ENCODE measurements at places on chromosomes 6 and 20.

DNA sequence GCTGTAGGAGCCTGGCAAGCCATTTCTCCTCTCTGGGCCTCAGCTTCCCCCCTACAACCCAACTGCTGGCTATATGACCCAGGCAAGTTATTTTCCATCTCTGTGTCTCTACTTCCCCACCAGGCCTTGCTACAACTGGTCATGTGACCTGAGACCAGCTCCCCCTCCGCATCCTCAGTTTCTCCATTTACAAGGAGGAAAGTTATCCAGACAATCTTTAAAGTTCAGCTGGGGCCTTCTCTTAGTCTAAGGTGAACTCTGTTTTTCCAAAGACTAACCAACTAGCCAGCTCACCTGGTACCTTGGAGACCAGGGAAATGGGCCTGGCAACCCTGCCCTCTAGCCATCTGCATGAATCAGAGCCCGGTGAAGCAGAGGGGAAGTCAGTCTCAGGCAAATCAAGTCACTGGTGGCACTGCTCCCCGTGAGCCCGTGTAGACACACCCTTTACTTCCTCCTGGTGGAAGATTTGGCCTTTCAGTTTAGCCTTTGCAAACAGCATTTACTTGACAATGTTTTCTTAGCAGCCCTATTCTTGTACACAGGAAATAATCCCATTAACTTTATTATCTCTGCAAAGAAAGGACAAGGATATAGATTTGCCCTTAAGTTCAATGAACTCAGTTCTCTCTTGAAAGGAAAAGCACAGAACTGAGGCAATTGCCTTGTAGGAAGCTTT, 157.7 kb downstream of the VEGFA start:
- no peak for DNase-seq

DNA sequence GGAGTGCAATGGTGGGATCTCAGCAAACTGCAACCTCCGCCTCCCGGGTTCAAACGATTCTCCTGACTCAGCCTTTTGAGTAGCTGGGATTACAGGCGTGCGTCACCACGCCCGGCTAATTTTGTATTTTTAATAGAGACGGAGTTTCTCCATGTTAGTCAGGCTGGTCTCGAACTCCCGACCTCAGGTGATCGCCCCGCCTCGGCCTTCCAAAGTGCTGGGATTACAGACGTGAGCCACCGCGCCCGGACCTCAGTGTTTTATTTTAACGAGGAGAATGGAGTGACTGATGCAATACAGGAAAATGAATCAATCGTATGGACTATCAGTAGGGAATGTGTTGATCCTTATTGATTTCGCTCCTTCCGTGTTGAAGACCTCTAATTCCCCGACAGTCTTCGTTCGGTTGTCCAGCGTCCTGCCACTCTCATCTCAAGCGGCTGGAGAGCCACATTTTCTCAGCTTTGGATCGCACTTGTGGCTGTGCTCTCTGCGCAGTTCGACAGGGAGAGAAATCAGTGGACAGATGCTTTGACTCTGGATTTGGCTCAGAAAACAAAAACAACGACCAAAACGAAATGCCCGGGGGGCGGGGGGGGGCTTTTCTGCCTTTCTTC, 166.2 kb downstream of the TRIM27 start:
- peak; percentile 75 for DNase-seq

DNA sequence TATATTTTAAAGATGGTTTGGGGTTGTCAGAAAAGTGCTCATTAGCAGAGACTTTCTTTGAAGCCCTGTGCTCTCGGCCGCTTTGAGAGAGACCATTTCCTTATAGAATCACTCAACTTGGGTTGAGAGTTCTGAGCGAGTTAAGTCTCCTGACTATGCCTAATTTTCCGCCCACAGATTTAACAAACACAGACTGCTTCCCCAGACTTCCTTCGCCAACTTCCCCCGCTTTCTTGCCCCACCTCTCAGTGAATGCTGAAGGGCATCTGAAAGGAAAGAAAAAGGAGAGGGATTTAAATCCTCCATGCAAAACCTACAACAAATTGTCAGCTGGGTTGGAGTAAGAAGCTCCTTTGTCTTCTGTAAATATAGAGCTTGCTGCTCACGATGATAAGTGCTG, 224.0 kb downstream of the EYA2 start:
- no peak for DNase-seq

GRCh38 chr6:83097204-83097603, 29.7 kb downstream of the DOP1A start:
- DNase-seq: no peak

GRCh38 chr6:6460416-6460815, 128.1 kb upstream of the LY86 start:
- DNase-seq: no peak

- peak; percentile 77 for DNase-seq
Observed at GRCh38 chr6:32622545-32623401, 14.4 kb upstream of the HLA-DQA1 start.

DNA sequence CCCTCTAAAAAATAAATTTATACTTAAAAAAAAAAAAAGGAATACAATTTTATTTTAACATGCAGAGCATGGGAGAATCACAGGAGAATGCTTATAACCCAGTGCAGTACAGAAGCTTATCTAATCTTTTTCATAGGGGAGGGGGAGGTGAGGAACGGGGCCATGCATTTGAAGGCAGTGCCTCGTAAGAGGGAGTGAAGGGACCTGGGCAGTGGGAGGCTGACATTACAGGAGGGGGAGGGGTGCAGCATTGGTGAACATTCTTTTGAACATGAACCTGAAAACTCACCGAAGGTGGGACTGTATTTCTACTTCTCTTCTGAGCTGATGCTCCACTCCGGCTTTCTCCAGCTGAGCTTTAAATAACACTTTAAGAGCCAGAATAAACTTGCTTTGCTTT, 9.3 kb downstream of the AURKA start:
- DNase-seq: no peak

- no peak for DNase-seq
Observed at GRCh38 chr6:108822401-108822800, 25.8 kb upstream of the ARMC2 start.

DNA sequence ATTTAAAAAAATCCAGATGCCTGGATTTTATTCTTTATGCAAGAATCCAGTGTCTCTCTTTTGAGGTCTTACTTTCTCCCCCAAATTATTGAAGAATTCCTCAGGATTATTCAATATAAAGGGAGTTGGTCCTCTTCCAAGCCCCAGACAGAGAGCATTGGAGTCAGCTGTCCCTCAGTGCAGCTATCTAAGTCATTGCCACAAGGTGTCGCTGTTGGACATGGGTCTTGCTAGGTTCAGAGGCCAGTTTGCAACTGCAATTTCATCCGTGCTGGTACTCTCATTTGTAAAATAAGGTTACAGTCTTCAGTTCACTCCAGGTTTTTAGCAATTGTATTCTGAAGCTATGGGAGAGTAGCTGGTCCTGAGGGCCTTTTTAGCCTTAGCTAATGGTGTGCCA, 27.8 kb downstream of the CCN2 start:
- DNase-seq: peak; percentile 71

GRCh38 chr20:19427480-19427879, 215.0 kb downstream of the SLC24A3 start:
- DNase-seq: no peak

GRCh38 chr20:36435124-36435523, 106.2 kb upstream of the MYL9 start:
- DNase-seq: no peak

DNA sequence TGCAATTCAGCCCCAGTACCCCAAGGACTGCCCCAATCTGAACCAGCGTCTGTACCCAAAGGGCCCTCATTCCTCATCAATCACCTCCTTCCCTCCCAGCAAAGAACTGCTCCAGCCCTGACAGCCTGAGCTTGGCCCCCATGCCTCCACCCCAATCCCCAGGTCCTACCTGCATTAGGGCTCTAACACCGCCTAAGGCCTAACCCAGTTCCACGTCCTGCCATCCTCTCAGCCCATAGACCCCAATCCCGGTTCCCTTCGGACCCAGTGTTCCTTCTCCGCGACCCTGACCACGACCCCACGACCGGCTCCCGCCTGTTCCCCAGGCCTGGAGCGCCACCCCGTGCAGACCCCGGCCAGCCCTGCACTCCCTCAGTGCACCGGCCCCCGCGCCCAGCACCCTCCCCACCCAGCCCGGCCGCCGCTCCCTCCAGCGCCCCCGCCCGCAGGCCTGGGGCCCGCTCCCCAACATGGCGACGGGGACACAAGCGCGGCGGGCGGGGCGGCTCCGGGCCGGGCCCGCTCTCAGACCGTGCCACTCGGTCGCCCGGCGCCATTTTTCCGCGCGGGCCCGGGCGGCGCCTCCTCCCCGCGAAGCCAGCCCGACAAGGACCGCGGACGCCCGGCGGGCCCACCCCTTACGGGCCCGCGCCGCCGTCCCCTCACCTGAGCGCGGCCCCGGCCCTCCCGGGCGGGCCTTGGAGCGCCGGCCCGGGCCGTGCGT, 483 bp downstream of the NCOA6 start:
- DNase-seq: peak; percentile 66

DNA sequence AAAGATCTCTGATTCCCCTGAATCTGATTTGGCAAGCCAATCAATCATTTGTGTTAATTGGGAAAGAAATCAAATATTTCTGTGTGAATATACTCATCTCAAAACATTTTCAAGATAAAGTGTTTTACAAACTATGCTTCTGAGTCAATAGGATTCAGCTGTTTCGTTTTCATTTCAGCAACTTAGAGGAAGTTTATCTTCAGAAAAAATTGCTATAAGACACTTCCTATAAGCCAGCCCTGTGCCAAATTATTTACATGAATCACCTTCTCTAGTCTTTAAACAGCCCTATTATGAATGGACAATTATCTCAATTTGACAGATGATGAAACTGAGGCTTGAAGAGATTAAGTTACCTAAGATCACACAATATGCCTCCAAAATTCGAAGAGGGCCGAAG, 10.9 kb downstream of the DEFB129 start:
- no peak for DNase-seq

DNA sequence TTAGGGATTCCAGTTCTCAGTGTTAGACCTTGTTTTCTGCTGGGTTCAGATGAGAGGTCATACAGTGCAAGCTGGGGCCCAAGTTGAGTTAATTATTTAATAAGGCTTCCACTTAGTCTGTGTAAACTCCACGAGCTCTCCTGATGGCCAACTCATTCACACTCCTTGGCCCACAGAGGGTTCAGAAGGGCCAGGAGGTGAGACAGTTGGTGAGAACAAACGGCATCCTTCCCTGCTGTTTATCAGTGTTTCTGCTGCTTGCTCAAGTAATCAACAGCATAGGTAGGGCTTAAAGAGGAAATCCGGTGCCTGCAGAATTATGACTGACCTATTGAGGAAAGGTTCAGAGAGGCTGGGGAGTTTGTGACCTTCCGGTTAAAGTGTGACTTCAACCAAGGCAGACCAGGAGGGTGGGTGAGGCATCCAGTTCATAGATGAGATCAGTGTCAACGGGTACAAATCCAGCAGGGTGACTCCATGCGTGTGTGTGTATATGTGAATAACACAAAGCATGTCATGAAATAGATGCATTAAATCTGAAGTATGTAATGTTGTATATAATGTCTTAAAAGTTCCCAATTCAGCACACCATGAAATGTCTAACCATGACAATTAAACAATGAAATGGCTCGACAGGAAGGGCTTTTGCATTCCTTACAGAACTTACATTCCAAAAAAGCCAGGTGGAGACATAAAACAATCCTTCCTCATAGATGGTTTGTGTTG, 37.4 kb upstream of the BCAS1 start:
- DNase-seq: no peak

- peak; percentile 57 for DNase-seq
Observed at GRCh38 chr6:148414836-148415235, 72.2 kb downstream of the SASH1 start.

DNA sequence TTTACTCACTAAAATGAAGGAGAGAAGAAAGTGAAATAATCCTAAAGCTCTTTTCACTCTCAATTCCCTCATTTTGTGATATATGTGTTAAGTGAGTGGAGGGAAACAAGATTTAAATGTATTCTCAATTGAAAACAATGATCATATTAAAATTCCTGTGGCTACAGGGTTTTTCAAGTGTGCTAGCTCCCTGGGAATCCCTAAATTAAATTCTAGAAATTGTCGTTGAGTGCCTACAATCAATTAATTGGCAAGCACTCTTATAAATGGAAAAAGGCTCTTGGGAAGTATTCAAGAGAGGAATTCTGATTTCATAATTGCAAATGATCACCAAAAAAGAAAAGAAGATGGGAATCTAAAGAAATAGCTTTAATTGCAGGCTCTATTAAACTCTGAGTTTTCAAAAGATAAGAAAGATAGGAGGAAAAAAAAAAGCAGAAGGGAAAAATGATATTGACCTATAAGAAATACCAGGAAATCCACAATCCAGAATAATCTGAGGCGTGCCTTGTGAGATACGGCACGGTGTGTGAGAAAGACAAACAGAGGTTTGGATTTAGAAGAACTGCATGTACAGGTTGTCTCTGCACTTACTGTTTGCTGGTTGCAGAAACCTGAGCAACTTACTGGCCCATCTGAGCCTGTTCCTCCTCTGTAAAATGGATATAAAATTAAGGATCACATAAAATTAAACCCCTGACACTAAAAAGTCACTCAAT, 18.3 kb upstream of the MBOAT1 start:
- no peak for DNase-seq

DNA sequence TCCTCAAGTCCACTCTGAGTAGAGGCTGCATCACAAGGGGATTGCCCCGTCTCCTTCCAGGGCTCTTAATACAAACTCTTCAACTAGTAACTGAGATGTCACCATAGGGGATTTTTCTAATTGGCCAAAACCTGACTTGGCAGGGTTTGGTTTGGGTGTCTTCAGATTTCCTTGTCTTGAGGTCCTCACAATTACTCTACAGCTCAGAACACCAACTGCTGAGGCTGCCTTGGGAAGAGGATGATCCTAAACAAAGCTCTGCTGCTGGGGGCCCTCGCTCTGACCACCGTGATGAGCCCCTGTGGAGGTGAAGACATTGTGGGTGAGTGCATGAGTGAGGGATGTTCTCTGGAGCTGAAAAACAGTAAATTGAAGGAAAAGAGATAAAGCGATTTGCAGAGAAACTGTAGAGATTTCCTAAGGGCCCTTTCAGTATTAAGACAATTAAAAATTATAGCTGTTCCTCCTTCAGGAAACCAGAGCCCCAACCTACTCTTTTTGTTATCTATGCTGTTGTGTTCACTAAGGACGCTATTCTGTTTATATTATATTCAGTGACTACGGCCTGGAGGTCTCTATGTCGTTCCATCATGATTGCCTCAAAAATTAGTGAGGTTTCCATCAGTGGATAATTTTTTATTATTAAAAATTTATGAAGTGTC, at the start of gene HLA-DQA1:
TSS of gene HLA-DQA1 (plus strand) at position 188 of the 662 bp plus-strand sequence. CDS start at position 241, 53 bp downstream.
- DNase-seq: peak; percentile 35

Measured in Daoy (cell line).